Right cardiac atrium (tissue), 5 donors: ENCODE measurements at places on chromosomes 7 and 10. TPM values are rescaled to one million over a fixed set of nuclear protein-coding genes. Genes with fewer than 3 reads are reported as not detected.

- no peak for DNase-seq
Measured at GRCh38 chr10:28587970-28588290, 55.0 kb downstream of the WAC start.

- DNase-seq, result no peak
Measured at GRCh38 chr7:3244241-3244814, 56.7 kb upstream of the SDK1 start.

DNA sequence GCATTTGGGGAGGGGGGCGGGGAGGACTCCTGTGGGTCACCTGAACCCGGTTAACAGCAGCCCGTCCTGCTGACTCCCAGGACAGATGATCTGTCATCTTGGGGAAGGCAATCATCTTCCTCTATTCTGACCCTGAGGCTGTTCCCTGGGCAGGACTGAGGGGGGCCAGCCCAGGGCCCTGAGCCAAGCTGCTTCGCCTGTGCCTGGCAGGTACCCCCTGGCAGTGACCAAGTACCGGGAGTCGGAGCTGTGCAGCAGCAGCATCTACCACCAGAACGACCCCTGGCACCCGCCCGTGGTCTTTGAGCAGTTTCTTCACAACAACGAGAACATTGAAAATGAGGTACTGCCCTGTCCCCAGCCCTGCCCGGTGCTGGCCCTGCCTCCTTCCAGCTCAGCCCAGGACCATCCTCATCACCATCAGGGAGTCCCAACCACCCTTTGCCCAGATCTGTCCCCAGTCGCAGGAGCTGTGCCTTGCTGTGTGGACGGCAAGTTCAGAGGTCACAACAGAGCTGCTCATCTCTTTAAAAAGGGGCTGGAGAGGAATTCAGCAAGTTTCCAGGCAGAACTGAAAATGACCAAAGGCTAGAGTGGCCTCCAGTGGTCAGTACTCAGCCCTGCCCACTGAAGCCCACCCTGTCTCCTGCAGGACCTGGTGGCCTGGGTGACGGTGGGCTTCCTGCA, 8.1 kb downstream of the AOC1 start:
- DNase-seq, result no peak

- DNase-seq, result no peak
Measured at GRCh38 chr10:96747734-96748550, 27.6 kb upstream of the PIK3AP1 start.

DNA sequence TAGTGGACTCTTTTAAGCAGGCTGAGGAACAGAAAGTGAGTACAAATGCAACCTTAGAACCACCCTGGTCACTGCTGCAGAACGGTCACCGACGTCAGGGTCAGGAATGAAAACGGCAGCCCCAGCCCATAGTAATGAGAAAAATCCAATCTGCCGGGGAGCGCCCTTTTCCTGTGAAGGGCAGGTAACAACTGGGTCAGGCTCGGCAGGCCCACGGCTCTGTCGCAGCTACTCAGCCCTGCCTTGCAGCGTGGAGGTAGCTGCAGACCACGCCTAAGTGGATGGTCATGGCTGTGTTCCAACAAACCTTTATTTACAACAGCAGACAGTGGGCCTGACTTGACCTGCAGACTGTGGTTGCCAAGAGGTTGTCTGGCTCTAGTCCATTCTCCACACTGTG, 563.2 kb downstream of the DNAJB6 start:
- DNase-seq, result no peak

DNA sequence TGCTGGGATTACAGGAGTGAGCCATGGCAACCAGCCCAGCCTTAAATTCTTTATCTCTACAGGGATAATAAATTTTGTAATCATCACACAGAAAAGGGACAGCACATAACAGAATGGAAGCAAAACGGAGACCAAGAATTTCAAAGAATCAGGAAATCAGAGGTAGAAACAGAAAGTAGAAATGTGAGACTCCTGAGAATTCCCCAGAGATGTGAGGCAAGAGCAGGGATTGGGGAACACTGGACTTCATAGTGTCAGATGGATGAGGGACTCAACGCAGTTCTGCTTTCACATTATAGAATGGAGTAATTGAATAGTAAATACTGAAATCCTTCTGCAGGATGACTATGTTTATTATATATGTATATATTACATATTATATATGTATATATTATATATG, 52.5 kb upstream of the MPP7 start:
- DNase-seq, result no peak

AFAP1L2 gene
- total RNA-seq, result 6.6 TPM

- DNase-seq, result no peak
Measured at GRCh38 chr10:6778992-6779701, 199.1 kb upstream of the PRKCQ start.

LDB3 gene
- total RNA-seq, result 1,111 TPM

DNA sequence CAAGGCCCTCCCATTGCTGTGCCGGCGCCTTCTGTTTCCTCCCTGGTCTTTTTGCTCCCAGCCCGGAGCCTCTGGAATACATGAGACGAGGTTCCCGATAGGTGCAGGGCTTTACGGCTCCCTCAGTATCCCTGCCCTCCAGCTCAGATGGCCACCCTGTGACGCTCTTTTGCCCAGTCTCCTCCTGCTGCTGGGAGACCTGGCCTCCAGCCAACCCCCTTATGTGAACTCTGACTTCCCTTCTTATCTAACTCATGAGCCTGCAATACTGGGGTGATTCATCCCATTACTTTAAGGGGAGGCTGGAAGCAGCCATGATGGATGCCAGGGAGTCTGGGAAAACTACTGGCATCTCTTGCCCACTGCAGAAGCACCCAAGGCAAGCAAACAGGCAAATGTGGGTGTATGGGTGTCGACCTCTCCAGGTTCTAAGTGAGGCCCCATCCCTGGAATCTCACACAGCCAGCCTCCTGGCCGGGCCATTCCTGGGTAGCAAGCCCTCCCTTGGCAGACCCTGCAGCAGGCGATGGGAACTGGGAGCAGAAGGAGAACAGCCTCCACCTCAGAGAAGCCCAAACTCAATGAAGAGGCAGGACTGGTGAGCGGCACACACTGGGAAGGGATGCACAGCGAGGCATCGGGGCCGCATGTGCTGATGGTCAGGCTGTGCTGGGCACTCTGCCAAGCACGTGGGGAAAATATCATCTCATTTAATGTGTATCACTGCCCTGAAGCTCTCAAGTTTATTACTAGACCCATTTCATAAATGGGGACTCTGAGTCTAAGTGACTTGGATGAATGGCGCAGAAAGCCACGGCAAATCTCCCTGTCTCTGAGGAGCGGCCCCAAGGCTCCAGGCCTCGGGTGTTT, 97.5 kb downstream of the FAM53B start:
- peak; percentile 94 for DNase-seq

DNA sequence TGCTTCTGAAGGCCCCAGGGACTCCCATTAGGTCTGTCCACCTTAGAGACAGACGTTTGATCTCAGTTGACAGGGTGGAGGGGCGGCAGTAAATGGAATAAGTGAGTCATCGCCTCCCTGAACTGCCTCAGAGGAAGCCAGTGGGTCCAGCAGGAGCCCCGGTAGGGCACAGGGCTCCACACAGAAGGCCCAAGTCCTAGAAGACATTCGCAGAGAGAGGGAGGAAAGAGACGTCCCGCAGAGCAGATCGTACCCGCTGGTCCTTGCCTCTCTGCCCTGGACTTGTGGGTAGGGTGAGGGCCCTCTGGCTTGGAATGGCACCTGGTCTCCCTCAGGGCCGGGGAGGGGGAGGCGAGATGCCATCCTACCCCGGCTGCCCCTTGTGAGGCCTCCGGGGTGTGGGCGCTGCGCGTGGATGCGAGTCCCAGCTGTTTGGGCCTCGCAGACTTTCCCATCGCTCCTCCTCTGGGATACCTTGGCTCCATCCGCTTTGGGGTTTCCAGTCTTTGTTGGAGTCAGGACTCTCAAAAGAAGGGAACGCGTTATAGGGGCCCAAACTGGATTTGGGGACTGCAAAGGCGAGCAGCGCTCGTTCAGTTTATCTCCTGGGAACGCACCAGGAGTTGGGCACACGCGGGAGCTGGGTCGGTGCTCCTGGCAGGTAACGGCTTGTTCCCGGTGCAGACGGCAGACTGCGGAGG, 5.1 kb downstream of the TLX1 start:
- no peak for DNase-seq

DNA sequence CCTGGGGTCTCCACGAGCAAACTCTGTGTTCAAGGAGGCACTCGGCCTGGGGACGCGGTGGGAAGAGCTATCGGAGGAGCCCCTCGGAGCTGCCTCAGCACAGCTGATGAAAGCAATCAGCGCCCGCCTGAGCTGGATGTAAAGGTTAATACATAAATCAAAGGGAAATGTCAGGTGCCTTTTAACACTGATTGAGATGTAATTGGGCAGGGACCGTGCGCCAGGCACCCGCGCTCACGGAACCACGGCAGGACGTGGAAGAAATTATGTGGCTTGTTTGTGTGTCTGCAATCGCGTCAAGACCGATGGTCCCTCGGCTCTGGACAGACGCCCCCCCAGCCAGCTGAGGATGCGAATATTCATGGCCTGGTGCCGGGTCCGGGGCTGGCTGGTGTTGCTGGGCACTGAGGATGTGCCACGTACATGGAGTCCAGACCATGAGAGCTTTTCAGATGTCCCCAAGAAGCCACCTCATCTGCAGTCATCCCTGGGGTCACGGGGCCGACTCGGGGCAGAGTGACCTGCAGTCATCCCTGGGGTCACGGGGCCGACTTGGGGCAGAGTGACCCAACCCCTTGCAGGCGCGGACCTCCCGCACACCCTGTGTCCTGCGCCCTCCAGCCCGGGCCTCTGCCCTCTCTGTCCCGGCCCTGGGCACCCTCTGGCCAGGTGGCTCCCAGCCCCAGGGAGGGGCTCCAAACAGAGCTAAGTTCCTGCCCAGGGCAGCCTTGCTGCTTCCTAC, 15.6 kb downstream of the FOXL3 start:
- DNase-seq, result peak; percentile 43

DNA sequence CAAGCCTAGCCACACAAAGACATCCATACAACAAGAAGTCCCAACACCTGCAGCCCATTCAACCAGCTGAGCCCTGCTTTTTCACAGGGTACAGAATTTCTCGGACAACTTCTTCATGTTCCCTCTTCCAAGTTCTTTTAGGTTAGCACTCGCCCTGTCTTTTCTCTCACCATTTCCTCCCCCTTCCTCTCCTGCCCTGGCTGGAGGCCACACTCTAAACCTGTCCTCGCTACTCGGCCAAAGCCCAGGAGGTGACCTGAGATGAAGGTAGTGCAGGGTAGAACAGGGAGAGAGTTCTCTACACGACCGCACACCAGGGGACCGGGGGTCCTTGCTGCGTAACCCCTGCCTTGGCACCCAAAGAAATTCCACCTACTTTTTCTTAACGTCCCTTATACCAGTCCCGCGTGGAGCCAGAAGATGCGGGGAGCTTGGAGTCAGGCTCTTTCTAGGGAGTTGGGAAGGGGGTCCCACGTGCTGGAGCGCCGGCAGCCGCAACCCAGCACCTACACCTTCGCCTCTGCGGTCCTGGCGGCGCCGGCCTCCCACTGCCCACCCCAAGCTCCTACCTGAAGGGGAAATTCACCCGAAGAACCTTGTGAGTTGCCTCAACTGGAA, 16.0 kb upstream of the DLX6 start:
- DNase-seq, result no peak
